Activated naive CD8-positive, alpha-beta T cell treated with anti-CD3 and anti-CD28 coated beads, Interleukin-2, amount 10 ng/mL, durations not matched to agents 7 days and 5 days (primary cell): ENCODE measurements at places on chromosomes 11 and 22. TPM values are rescaled to one million over a fixed set of nuclear protein-coding genes. Genes with fewer than 3 reads are reported as not detected.

GRCh38 chr11:122594986-122595645, 60.4 kb upstream of the UBASH3B start:
- no peak for DNase-seq

GRCh38 chr11:30984827-30985226, 384.7 kb downstream of the DCDC1 start:
- no peak for DNase-seq

- DNase-seq = no peak
Observed at GRCh38 chr11:62905296-62905695, 15.9 kb downstream of the CHRM1 start.

Gene VPREB1
- total RNA-seq = not detected

- no peak for DNase-seq
Observed at GRCh38 chr11:32071811-32072210, 19.1 kb upstream of the RCN1 start.

DNA sequence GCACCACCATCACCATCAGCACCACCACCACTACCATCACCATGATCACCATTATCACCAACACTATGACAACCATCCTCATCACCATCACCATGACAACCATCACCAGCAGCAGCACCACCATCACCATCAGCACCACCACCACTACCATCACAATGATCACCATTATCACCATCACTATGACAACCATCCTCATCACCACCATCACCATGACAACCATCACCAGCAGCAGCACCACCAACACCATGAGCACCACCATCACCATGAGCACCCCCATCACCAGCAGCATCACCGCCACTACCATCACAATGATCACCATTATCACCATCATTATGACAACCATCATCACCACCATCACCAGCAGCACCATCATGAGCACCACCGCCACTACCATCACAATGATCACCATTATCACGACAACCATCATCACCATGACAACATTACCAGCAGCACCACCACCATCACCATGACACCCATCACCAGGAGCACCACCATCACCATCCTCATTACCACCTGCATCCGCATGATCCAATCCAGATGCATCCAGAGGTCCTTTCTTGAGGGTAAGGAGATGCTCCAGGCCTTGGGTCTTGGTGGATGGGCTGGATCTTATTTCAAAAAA, 23.8 kb downstream of the PHF21B start:
- no peak for DNase-seq

Gene OR10D3
- not detected for total RNA-seq

DNA sequence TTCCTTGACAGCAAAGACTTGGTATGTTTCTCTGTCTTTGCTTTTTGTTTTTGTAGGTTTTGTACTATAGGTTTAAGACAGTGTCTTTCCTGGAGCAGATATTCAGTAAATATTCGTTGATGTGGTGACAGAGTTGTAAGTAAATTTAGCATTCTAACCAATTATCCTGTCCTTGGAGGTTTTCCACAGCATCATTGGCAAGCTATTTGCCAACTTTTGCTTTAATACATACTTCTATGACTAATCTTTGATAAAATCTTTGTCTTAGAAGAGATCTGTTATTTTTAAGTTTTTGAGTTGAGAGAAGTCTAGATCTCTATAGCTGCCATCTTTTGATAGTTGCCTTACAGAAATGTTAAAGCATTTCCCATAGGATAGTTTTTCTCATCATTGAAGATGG, 3.8 kb downstream of the USP47 start:
- DNase-seq = no peak

Gene FXYD2
- total RNA-seq = 31.2 TPM

- DNase-seq = no peak
Observed at GRCh38 chr11:67441098-67441563, 2.1 kb downstream of the CORO1B start.

GRCh38 chr11:19849107-19849789, 136.6 kb downstream of the NAV2 start:
- DNase-seq = no peak

DNA sequence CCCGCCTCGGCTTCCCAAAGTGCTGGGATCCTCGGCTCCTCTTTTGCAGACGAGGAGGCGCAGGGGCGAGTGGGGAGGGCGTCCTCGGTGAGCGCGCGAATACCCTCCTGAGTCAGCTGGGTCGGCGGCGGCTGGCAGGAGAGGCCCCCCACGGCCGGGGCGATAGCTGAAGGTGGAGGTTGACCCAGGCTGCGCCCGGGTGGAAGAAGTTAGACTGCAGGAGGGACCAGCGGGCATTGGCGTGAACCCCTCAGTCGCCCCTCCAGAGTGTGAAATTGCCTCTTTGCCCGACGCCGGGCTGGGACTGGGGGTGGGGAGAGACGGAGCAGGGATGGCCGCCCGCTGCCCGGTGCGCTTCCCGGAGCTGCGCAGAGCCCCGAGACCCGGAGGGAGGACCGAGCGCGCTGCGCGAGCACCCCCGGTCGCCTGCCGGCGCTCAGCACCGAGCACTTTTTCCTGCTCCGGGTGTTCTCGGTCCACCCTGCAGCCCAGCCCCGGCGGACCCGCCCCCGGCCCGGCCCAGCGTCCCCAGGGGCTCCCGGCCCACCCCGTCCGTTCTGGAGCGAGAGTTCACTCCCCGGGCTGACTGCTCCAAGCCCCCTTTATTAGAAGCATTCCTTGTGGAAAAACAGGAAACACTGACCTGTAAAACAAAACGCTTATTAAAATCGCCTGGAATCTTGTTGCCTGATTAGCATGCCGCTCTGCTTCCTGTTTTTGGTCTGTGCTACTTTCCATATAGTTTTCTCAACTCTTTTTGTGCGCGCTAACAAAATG, 13.7 kb upstream of the CPT1A start:
- peak; percentile 43 for DNase-seq

Gene C22orf15
- 2.9 TPM for total RNA-seq

GRCh38 chr22:35656284-35656752, 8.1 kb downstream of the APOL6 start:
- DNase-seq = no peak

DNA sequence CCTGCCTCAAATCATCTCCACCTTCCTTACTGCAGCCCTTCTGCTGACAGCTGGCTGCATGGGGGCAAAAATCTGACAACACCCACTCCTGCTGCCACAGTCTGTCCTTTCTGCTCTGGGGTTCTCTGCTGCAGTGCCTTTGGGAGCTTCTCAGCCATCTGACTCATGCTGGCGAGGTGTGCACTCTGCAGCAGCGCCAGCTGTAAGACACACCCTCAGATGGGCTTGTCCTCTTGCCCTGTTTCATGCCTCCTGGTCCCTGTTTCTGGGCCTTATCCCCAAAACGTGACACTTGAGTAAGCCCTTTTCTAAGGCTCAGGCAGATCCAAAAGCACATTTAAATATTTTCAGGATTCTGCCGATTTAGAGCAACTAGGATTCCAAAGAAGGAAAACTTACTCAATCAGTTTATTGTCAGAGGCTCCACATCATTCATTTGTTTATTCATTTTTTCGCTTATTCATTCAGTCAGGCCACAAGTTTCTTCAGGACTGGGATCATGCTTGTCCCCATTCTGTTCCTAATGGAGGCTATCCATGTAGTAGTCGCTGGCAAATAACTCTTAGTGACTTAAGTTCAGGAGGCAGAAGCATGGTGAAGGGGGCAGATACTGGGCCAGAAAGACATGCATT, 60.2 kb downstream of the SMIM38 start:
- no peak for DNase-seq

GRCh38 chr11:15236559-15236958, 121.8 kb downstream of the INSC start:
- no peak for DNase-seq

- peak; percentile 38 for DNase-seq
Observed at GRCh38 chr11:120336641-120337354, 585 bp downstream of the ARHGEF12 start.

Gene USP2
- 0.83 TPM for total RNA-seq

Gene VWA5A
- 6.9 TPM for total RNA-seq
